ENCODE measurements at places on chromosomes 6 and 20.

DNA sequence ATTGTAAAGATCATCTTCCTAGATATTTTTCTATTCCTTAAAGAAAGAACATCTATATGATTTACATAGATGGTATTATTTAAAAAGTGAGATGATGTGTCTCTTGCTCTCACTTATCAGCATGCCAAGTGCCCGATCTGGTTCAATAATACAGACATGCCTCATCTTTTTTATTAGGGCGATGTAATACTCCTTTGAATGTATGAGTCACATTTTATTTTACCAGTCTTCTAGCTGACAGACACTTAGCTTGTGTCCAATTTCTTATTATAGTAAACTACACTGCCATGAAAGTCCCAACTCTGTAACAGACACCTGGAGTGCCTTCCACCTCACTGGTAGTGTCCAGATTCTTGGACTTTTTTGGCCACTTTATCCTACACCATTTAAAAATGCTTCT is 586.6 kb upstream of the BTBD3 start:
- DNase-seq = no peak

DNA sequence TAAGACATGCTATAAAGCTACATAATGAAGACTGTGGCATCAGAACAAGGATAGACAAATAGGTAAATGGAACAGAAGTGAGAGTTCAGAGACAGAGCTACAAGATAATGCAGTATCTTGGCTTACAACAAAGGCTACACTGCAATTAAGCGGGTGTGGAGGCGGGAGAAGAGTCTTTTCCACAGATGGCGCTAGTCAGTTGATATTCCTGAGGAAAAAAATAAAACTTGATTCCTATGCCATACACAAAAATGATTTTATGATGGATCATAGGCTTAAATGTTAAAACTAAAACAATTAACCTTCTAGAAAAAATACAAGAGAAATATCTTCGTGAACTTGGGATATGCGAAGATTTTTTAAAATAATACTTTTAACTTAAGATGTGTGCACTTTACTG is 31.0 kb downstream of the RIN2 start:
- DNase-seq = no peak

DNA sequence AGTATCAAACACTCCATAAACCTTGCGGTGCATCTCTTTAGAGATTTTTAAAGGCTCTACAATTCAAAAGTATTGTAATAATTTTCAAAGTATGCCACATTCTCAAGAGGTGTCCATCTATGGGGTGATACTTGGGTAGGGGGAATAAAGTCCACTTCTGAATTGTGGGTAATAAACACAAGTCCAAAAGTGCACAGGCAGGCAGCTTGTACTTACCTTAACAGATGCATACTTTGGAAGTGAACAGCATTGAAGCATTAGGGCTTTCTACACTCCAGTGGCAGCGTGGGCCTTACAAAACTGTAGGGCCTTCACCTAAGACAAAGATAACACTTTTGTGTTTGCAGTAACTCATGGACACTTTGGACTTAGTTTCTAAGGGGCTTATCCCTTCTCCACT is 58.6 kb downstream of the AIG1 start:
- DNase-seq = no peak

GRCh38 chr6:89360415-89360999 is 8.0 kb upstream of the UBE2J1 start:
- peak; percentile 66 for DNase-seq

- DNase-seq = peak; percentile 99
These were observed 58.6 kb upstream of the SNX9 start for GRCh38 chr6:157764178-157765068.

- DNase-seq = no peak
These were observed 219.4 kb downstream of the SOD2 start for GRCh38 chr6:159473475-159474263.

- DNase-seq = no peak
These were observed 95.4 kb upstream of the CNKSR3 start for GRCh38 chr6:154605882-154606370.

DNA sequence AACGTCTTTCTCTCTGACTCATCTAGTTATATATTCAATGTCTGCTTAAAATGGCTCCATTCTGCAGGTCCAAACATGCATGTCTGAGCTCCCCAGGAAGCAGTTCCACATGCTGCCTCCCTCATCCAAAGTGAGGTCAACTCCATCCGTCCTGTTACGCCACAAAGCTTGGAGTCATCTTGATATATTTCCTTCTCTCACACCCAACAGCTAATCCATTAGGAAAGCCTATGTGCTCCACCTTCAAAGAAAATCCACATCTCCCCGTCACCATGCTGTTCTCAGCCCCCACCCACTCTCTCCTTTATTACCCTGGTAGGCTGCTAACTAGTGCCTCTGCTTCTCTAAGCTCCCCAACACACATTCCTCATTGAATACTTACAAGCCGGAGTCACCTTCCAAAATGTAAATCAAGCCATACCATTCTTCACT is 130.2 kb upstream of the SYNDIG1 start:
- DNase-seq = no peak

GRCh38 chr20:2840967-2841531 is 504 bp downstream of the VPS16 start:
- peak; percentile 58 for DNase-seq

DNA sequence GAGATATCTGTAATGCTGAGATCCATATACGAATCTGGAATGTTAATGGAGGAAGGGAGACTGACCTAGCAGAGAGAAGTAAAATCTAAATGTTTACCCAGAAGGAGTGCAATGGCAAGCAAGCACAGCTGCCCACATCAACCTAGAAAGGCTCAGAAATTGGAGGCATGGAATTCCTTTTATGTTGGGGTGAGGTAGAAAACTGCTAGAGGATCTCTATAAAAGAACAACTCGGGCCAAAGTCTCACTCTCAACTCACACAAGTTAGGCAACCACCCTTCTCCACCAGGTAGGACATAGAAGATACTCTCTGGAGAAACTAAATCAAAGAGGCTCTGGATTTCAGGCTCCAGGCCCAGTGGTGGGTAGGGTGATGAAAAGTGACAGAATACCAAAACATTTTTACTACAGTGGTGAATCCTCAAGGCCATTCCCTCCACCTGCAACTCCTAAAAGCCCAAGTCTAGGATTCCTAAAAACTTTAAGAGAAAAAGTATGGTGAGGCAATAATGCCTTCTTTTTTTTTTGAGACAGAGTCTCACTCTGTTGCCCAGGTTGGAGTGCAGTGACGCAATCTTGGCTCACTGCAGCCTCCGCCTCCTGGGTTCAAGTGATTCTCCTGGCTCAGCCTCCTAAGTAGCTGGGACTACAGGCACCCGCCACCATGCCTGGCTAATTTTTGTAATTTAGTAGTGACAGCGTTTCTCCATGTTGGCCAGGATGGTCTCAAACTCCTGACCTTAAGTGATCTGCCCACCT is 9.5 kb upstream of the ADGRG6 start:
- no peak for DNase-seq

DNA sequence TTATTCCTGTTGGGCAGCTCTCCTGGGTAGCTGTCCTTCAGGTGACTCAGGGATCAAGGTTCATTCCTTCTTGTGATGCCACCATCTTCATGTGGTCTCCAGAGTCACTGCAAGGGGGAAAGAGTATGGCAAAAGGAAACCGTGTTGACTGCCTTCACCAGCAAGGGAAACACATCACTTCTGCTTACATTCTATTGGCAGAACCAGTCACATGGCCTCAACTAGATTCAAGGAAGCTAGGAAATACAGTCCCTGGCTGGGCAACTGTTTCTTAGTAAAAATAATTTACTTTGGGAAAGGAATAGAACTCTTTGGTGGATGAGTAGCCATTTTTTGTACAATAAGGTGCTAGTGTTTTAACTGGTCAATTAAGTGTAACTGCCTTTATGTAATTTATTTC is 5.3 kb downstream of the ANKRD6 start:
- DNase-seq = no peak

- DNase-seq = peak; percentile 54
These were observed 37.3 kb downstream of the RREB1 start for GRCh38 chr6:7144872-7145584.

GRCh38 chr6:3330199-3330598 is 71.5 kb downstream of the PSMG4 start:
- DNase-seq = no peak

DNA sequence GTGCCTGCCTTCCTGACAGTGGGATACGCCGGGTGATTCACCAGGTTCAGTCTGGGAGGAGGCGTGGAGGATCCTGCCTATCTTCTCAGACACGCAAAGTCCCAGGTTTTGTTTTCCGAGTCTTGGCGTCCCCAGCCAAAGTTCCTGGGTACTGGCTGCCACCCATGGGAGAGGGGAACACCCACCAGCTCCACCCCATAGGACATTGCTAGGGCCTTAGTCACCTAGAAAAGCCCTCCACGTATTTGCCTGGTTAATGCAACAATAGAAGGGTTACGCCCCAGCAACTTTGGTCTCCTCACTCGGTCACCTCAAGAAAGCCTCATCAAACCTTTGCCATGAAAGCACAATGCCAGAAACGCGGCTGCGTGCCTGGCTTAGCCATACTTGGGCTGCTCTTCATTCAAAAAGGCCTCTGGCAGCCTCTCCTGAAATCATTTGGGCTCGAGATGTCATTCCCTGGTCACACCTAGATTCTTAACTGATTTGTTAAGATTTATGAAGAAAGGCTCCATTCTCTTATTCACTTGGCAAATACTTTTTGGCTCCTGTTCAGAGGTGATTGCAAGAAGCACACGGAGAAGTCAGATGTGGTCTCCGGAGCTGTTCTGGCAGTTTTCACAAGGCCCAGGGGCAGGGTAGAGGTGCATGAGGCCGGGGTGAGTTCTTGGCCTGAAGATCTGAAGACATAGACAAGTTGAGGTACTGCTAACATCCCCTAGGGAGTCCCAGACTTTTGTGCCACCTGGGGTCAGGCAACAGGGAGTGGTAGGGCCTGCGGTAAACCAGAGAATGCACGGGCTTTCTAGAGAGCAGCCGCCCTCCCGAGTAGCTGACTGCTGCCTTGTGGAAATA is 35.5 kb upstream of the ZNF133 start:
- DNase-seq = no peak

Measured in amniotic epithelial cell (primary cell).